ENCODE measurements at places on chromosomes 3 and 15.

DNA sequence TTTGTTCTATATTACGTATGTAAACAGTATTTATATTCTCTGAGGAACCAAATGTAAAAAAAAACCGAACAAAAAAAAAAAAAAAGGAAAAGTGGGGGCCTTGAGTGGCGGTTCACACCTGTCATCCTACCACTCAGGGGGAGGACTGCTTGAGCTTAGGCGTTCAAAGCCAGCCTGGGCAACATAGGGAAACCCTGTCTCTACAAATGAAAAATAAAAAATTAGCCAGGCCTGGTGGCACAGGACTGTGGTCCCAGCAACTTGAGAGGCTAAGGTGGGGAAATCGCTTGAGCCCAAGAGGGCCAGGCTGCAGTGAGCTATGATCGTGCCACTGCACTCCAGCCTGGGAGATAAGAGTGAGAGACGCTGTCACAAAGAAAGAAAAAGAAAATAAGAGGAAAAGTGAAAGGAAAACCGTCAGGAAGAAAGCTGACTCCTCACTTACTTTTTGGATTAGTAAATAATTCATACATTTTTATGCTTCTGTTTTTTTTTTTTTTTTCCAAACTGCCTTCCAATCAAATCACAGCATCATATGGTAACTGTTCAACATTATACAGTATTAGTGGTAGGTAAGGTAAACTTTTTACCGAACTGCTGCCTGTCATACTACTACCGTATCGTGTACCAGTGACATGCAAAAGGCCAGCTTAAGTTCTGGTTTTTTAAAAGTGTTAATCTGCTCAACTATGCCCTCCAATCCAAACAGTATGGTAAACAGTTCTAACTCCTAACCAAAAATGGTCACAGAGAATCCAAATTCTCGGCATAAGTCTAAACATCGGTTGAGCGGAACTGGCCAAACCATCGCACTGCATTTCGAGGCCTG, 1.2 kb downstream of the PHC3 start:
- no peak for DNase-seq

GRCh38 chr3:44058022-44058867, 183.4 kb upstream of the TOPAZ1 start:
- DNase-seq: peak; percentile 50

- no peak for DNase-seq
Observed at GRCh38 chr3:183172051-183172639, 9.6 kb upstream of the LAMP3 start.

DNA sequence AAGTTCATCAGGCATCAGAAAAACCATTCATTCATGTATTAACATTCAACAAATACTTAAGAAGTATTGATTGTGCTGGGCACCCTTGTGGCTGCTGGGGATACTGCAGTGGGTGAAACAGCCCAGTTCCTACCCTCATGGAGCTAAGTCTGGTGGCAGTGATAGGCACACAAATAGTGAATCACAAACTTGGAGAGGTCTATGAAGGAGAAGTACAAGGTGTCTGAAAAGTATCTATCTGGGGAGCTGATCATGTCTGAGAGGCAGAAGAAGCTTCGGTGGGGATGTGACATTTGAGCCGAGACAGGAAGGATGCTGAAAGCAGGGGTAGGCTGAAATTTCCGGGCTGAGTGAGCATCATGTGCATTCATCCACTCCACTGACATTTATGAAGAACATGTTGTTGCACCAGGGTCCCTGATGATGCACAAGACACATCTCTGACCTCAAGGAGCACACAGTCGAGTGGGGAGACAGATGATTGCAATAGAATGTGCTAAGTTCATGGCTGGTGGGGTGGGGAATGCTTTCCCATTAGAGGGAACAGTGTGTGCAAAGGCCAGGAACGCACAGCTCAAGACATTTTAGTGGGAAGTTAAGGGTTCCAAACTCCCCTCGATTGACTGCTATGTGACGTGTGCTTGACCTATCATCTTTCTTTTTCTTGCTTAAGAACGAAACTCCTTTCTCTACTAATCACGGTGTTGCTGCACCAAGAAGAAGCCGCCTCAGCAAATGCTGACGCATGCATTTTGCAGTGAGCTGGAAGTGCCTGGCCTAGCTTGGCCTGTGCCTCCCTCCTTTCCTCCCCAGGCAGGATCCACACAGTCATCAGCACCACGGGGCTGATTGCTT, 309.1 kb upstream of the ICE2 start:
- DNase-seq: no peak

DNA sequence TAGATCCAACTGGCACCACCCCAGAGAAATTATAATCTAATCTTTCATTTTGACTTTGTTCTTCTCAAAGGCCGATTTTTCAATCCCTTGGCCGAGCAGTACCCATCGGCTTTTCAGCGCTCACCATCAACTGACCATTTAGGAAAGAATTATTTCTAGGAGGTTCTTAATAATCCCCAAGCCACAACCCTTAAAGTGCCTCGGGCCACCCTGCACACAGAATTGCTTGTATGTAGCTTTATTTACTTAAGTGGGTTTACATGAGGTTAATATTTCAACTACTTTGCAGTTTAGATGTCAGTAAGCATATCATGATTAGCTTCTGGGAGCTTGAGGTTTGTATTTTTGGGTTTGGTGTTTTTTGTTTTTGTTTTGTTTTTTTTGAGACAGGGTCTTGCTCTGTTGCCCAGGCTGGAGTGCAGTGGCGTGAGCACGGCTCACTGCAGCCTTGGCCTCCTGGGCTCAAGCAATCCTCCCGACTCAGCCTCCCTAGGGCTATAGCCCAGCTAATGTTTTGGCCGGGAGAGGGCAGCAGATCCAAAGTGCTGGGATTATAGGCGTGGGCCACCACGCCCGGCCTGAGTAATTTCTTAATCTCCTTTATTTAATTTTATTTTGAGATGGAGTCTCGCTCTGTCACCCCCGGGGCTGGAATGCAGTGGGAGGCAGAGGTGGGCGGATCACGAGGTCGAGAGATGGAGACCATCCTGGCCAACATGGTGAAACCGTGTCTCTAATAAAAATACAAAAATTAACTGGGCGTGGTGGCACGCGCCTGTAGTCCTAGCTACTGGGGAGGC, 801 bp upstream of the CDAN1 start:
- no peak for DNase-seq

DNA sequence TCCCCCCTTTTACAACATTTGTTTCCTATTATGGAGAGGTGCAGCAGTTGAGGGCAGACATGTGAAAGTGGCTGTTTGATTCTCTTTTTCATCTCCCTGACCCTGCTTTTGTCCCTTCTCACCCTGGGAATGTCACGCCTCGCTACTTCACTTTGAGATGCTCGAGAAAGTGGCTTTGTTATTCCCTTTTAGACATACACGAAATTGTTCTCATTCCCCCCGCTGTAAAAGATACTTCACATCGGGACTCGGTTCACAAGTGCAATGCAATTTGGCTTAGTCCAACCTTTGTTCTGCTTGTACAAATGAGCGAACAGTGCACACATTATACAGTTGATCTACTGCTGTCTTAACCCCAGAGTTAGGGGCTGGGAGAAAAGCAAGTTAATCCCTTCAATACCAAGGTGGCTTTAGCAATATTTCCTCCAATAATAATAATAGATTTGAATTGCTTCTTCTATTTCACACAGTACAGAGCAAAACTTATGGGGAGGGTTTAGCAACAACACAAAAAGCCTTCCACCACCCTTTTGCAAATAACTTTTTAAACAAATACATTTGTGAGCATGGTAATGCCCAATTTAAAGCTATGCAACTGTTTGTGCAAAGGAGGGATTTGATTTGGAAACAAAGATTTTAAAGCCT, 5.7 kb upstream of the FOXB1 start:
- no peak for DNase-seq

DNA sequence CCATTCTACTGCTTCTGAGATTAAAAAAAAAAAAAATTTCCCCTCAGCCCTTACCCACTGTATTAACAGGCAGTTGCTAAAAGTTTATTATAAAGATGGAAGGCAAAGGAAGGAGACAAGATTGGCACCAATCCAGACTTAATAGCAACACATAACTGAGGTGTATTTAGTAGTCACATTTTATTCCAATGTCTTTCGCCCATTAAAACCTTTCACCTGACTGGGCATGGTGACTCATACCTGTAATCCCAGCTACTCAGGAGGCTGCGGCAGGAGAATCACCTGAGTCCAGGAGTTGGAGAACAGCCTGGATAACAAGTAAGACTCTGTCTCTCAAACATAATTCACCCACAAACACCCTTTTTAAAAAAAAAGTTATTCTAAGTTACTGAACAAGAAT, 4.4 kb downstream of the ACAP2 start:
- no peak for DNase-seq

- no peak for DNase-seq
Observed at GRCh38 chr3:39094851-39095677, 12.4 kb downstream of the GORASP1 start.

- no peak for DNase-seq
Observed at GRCh38 chr15:70510433-70510832, 252.9 kb downstream of the UACA start.

- DNase-seq: no peak
Observed at GRCh38 chr3:110568246-110568645, 503.4 kb upstream of the NECTIN3 start.

GRCh38 chr3:140384028-140384771, 293.7 kb upstream of the TRIM42 start:
- no peak for DNase-seq

DNA sequence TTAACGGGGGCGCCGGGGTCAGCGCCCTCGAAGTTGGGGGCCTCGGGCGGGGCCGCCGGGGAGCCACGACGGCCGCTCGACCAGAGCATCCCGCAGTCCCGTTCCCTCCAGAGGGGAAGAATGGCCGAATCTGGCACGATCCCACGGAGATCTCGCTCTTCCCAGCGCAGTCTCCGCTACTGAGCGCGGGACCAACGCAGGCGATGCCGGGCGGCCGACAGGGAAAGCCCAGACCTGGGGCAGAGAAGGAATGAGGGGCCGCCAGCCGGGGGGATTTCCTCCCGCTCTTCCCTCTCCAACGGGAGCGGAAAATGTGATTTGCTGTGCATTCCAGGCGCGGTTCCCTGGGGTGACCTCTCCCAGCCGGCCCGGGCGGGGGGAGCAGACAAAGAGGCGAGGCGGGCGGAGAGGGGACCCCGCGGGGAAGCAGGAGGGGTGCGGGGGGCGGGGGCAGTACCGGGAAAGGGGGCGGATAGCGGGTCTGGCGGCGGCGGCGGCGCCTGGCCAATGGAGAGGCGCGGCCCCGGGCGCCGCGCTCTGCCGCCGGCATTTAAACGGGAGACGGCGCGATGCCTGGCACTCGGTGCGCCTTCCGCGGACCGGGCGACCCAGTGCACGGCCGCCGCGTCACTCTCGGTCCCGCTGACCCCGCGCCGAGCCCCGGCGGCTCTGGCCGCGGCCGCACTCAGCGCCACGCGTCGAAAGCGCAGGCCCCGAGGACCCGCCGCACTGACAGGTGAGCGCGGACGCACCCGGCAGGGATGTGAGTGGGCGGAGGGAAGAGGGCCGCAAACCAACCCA, at the start of gene GREM1:
TSS of gene GREM1 (plus strand) at position 579 of the 801 bp plus-strand sequence. CDS start 12,687 bp downstream, outside the sequence.
- no peak for DNase-seq

DNA sequence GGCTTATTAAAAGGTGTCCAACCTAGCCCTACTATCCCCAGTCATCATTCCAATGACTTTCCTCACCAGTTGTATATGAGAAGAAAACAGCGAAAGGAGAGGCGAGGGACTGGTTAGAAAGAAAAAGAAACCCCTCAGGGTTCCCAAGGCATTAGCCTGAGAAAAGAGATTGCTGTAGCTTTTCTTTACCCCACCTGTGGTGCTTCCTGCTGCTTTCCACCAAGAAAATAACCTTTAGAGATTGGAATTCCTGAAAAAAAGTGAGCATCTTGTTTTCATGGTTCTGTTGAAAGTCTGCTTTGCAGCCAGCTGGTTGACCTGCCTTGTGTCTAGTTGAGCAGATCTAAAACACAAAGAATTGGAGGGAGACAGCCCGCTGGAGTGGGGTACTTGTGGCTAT, 196.4 kb downstream of the CADPS start:
- no peak for DNase-seq

DNA sequence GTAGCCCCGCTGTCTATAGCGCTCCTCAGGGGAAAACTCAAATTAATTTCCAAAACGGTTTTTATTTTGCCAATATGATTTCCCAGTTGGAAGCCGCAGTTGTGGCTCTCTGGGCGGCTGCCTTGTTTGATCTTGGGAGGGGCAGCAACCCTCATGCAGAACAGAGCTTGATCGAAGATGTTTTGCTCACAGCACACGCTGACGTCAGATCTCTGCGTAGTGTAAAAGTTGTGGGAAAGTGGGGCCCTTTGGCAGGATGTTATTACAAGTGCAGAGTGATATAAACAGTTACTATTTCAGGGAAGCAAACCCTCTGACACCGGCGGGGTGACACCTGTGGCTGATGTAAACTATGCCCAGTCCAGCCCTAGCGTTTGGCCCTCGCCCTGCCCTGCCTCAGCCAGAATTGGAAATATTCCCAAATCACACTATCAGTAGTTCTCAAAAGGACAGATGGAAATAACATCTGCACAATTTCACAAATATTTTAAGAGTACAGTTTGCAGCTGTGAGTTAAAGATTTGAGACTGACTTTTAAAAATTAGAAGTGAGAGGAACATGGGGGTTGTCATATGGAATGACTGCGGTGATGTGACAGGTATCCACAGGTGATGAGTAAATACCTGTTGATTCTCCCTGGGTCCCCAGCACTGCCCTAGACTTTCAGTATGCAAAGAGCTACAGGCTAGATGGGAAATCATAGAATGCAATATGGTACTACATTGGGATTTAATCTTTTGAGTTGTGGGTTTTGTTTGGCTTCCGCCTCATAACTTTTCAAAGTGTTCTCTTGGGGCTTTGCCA, 1.7 kb downstream of the SYNM start:
- no peak for DNase-seq

All from GM12891 (cell line).